ENCODE measurements at places on chromosomes 7 and 10.

GRCh38 chr7:80235334-80235733 lies 100.7 kb downstream of the GNAI1 start:
- DNase-seq, result no peak

GRCh38 chr10:59079386-59080226 lies 96.8 kb upstream of the PHYHIPL start:
- DNase-seq, result no peak

DNA sequence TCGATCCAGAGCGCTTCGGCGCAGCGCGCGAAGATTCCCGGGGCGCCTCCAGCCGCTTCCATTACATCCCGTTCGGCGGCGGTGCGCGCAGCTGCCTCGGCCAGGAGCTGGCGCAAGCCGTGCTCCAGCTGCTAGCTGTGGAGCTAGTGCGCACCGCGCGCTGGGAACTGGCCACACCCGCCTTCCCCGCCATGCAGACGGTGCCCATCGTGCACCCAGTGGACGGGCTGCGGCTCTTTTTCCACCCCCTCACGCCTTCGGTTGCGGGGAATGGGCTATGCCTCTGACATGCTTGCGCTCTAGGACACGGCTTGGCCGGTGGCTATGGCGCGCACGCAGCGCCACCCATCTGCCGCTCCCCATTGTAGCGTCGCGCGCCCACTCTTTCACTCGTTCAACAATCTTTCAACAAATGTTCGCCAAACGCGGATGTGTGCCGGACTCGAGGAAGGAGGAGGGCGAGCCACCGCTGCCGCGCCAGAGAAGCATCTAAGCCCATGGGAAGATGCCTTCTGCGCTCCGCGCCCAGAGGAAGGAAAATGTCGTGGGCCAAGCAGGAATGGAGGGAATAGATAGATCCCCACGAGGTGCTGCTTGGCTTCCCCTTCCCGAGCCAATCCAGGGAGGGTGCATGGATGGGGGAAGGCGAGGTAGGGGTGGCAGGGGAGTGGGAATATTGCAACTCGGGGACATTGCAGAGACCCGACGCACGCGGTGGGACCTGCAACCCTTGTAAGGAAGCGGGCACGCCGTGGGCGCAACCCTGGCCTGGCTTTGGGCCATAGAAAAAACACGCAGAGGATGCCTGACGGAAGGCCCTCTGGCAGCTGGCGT lies 5.1 kb upstream of the CYP26A1 start:
- DNase-seq, result no peak

- DNase-seq, result no peak
These were observed 38.9 kb upstream of the ADARB2 start for GRCh38 chr10:1776127-1776662.

GRCh38 chr10:63585041-63585440 lies 63.8 kb downstream of the REEP3 start:
- DNase-seq, result no peak

GRCh38 chr7:142808461-142808801 lies 37.7 kb downstream of the PRSS2 start:
- no peak for DNase-seq

- no peak for DNase-seq
These were observed 5.5 kb downstream of the TUBGCP2 start for GRCh38 chr10:133303206-133303605.

DNA sequence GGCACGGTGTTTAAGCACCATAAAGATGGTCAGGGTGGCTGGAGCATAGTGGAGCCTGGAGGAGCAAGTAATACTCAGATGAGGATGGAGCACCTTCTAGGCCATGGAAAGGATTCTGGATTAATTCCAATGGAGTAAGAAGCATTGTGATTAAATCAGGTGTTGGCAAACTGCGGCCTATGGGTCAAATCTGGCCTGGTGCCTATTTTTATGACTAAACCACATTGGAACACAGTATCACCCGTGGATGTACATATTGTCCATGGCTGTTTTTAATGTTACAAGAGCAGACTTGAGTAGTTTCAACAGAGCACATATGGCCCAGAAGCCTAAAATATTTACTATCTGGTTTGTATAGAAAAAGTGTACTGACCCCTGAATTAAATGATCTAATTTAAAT lies 49.9 kb upstream of the TMEM248 start:
- DNase-seq, result no peak

GRCh38 chr10:103554488-103555324 lies 61.2 kb downstream of the NEURL1 start:
- no peak for DNase-seq

DNA sequence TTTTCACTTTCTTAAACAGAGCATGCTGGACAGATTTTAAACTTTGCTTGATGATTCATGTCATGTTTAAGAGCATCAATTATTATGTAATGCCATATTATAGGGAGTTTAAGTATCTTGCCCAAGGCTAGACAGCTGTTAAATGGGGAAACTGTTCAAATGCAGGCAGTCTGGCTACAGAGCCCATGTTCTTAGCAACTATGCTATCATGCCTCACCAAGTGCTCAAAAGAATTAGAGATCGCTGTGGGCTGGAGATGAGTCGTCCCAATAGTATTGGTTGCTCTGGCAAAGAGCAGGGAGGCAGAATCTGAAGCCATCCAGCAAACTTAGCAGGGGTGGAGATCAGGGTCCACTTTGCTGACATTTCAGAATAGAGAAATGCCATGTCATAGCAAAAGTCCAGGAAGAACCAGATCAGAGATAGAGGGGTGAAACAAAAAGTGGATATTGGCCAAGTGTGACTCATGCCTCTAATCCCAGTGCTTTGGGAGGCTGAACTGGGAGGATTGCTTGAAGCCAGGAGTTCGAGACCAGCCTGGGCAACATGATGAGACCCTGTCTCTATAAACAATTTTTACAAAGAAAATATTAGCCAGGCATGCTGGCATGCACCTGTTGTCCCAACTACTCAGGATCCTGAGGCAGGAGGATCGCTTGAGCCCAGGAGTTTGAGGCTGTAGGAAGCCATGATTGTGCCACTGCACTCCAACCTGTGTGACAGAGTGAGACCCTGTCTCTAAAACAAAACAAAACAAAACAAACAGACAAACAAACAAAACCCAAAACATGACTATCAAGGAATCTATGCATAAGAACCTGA lies 57.8 kb downstream of the BAMBI start:
- DNase-seq, result no peak

DNA sequence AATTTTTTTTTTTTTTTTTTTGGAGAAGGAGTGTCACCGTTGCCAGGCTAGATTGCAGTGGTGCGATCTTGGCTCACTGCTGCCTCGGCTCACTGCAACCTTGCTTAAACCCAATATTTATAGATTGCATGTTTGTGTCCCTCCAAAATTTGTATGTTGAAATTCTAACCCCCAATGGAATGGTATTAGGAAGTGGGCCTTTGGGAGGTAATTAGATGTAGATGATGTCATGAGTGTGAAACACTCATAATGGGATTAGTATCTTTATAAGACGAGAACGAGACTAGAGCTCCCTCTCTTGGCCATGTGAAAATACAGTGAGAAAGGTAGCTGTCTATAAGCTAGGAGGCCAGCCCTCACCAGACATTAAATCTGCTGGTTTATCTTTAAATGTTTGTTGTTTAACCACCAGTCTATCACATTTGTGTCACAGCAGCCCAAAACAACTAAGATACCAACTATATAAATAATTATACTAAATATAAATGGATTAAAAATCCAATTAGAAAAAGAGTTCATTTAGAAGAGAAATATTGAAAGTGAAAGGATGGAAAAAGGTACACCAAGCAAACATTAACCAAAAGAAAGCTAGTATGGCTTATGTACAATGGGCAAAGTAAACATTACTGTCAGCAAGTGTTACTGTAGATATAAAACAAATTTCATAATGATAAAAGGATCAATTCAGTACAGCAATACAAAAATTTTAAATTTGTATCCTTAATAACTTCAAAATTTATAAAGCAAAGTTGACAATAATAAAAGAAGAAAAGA lies 9.3 kb downstream of the TCAF1 start:
- DNase-seq, result no peak

DNA sequence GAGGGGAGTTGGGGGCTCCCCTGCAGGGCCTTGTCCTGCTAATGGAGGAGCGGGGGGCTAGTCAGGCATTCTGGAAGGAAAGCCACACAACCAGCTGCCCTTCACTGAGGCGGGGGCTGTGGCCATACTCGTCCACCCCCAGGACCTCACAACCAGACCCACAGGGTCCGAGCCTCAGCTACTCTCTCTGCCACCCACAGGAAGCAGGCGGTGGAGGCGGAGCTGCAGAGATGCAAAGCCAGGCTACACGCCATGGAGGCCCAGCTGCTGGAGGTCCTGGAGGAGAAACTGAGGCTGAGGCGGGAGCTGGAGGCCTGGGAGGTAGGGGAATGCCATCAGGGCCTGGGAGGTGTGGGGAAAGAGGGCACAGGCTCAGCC lies 3.1 kb downstream of the ABHD11 start:
- DNase-seq, result no peak

DNA sequence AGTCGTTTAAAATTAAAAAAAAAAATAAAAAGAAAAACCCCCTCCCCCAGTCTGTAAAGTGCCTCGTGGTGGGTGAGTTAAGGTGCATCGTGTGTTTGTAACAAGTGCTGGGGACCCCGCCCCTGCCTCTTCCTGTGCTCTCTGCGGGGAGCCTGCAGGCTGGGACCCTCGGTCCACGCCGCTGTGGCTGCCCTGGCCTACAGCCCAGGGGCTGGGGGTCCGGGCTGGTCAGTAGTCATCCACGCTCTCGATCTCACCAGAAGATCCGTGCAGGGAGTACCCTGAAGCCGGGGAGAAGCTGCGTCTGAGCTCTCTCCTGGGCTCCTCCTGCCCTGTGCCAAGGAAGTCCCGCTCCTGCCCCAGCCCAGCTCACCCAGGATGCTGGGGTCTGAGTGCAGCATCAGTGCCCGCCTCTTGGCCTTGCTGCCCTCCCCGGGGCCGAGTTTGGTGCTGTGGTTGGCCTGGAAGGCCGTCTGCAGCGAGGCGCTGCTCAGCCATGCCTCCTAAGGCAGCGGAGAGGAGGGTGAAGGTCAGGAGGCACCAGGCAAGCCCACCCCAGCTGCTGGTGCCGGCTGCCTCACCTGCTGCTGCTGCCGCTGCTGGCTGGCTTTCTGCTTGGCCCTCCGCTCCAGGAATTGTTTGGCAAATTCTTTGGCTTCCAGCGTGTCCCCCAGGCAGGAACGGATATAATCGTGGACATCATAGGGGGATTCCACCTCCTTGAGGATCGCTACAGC lies 8.1 kb downstream of the GNB2 start:
- no peak for DNase-seq

GRCh38 chr10:18610517-18610916 lies 40.9 kb downstream of the NSUN6 start:
- no peak for DNase-seq

- no peak for DNase-seq
These were observed 1.8 kb upstream of the MICALL2 start for GRCh38 chr7:1460821-1461645.

GRCh38 chr7:114787556-114787955 lies 134.3 kb upstream of the MDFIC start:
- no peak for DNase-seq

GRCh38 chr7:25619963-25620799 lies 391.9 kb upstream of the NPVF start:
- DNase-seq, result no peak

DNA sequence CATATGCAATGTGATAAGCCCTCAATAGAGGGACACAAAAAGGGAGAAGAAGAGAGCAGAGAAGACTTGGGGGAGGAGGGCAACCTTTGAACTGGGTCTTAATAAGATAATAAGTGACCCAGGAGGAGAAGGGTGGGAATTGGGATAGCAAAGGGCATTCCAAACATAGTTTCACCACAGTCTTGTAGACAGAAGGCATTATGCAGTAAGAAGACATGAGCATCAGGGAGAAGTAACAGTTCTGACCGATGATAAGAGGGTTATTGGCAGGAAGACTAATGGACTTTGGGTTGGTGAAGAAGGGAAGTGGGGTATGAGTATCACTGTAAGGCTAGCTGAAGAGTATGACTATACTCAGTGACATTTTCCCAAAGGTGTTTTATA lies 63.6 kb downstream of the TES start:
- DNase-seq, result no peak

DNA sequence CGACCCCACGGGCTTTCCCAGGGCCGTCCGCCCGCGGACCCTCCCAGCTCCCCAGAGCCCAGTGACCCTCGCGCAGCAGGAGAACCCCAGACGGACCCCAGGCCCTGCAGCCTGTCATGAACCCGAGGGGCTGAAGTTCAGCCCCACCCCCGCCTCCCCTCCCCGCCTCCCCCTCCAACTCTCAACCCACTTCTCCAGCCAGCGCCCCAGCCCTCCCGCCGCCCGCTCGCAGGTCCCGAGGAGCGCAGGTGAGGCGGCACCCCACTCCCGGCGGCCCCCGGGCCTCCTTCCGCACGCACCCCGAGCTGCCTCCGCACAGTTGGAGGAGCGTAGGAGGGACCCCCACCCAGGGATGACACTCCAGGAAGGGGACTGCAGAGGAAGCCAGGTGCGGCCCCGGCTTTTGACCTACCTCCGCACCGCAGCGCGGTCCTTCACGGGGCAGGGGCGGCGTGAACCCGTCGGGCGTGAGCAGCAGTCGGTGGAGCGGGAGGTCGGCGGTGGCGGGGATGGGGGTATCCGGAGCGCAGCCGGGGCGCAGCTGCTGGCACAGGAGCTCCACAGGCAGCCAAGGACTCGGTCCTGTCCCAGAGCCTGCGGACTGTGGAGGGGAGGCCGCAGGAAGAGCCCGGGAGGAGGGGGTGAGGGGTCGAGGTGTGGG lies at the start of gene TMEM176A:
TMEM176A (plus strand) TSS at position 189 of the 661 bp plus-strand sequence. CDS start 782 bp downstream, outside the sequence.
- no peak for DNase-seq

- DNase-seq, result no peak
These were observed 485.4 kb downstream of the HTR7 start for GRCh38 chr10:90372451-90372850.

DNA sequence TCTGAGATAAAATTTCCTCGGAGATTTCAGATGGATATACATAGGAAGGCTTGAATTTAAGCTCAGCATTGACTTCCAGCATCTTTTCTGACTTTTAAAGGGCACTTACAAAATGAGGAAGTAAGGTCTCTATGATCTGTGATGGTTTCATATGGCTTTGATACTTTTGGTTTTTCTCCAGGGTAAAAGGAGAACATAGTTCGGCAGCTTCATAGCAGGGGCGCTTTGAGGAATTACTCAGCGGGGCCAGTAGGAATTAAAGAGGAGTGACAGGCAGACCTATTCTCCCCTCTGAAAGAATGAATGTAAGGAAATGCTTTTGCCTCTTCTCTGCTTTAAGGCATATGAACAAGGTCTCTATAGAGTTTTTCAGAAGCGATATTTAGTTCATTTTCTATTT lies 80.0 kb upstream of the PCDH15 start:
- no peak for DNase-seq

GRCh38 chr7:25565949-25566348 lies 337.7 kb upstream of the NPVF start:
- peak; percentile 35 for DNase-seq

DNA sequence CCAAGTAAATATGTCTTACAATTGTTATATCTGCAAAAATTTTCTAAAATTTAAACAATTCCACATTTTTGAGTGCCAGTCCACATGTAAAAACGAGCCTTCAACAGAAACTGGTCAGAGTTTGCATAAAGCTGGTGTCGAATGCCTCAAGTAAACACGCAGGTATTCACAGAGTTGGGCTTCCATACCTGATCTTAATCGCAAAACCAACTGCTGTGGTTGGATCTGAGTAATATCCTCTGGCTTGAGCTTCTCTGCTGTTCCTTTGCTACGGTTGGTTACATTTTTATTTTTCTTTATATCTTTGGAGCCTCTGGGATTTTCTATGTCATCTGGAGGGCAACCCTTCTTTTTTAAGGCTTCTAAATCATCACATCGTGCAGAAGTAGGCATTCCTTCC lies 28.4 kb downstream of the ITGB1 start:
- DNase-seq, result no peak

Data from stimulated activated CD4-positive, alpha-beta T cell treated with anti-CD3 and anti-CD28 coated beads, TNF-alpha, amount 100 ng/mL, for 4 hours (primary cell).